ENCODE measurements at places on chromosomes 4 and X. TPM values are rescaled to one million over a fixed set of nuclear protein-coding genes. Genes with fewer than 3 reads are reported as not detected.

Gene C4orf50
- polyA plus RNA-seq = 0.05 TPM

Gene SPIN3
- polyA plus RNA-seq = 8.8 TPM

Gene CCKAR
- polyA plus RNA-seq = not detected

Gene CTBP1
- 43.1 TPM for polyA plus RNA-seq

Measured in GM12878 (cell line).